Hair follicular keratinocyte (primary cell): ENCODE measurements at places on chromosomes 3 and 15. TPM values are rescaled to one million over a fixed set of nuclear protein-coding genes. Genes with fewer than 3 reads are reported as not detected.

TMEM212 gene
- total RNA-seq: not detected in 2 replicates

CAV3 gene
- not detected in 2 replicates for total RNA-seq

SEC22A gene
- total RNA-seq: 35.7 and 42.2 TPM in 2 replicates

SKIL gene
- total RNA-seq: 9.2 and 21.9 TPM in 2 replicates
